Occipital lobe (tissue), 3 donors: ENCODE measurements at places on chromosomes 5 and 9. TPM values are rescaled to one million over a fixed set of nuclear protein-coding genes. Genes with fewer than 3 reads are reported as not detected.

DNA sequence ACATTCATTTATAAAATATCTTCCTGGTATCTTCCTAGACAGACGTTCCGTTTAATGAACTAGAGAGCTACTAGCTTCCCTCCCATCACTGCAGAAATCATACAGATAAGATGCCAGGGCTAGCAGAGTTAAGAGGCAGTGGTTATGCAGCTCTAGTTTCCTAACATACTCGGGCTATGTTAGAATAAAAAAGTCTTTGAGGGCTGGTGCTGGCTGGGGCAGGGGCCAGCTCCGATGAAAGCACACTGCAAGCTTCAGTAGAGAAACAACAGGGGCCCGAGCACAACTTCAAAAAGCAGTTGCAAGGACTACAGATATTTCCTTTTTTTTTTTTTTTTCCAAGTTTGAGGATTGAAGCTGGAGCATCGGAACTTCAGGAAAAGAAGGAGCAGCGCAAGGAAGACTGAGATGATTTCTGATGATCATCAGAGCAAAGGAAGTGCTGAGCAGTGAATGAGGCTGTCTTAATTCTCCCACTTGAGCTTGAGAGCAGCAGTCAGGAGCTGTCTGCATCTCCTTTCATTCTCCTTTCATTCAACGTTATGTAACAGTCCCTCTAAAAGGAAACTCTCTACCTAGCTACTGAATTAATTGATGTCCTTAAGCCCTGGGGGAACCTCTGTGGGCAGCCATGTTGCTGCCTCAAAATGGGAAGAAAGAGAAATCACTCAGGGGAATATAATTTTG lies 47.6 kb upstream of the ADCY2 start:
- DNase-seq: no peak

GRCh38 chr5:154403776-154404387 lies 41.9 kb upstream of the SAP30L start:
- DNase-seq: no peak

DNA sequence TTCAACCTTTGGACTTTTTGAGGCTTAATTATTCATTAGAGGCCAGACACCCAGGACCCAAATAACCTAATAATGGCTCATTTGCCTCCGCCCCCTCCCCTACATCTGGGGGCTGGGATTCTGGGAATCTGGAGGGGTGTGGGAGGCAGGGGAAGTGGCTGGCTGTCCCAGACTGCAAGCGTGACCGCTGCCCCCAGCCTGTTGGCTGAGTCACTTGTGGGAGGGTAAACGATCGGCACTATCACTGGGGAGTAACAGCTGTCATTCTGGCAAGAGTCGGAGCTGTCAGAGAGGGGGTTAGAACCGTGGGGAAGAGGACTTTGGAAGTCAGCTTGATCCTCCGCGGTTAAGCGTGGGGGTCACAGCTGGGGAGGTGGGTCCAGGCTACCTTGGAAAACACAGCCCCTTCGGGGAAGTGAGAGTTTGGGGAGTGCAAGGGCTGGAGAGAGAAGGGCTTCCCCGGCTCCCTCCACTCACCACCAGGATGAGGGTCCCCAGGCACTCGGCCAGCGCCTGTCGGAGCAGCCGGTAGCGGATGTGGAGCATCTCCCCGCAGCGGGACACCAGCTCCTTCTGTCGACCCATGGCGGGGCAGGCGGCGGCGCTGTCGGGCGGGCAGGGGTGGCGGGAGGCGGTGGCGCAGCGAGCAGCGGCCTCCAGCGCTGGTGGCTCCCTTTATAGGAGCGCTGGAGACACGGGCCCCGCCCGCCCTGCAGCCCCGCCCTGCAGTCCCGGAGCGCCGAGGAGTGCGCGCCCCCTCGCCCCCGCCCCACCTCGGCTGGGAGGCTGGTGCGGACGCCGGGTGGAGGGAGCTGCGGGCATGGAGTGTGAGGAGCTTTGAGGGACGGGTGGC lies at the start of gene AQP3:
TSS of gene AQP3 (minus strand) at position 648 of the 853 bp plus-strand sequence. CDS start at position 585, 63 bp downstream.
- peak; percentile 29 for DNase-seq

DNA sequence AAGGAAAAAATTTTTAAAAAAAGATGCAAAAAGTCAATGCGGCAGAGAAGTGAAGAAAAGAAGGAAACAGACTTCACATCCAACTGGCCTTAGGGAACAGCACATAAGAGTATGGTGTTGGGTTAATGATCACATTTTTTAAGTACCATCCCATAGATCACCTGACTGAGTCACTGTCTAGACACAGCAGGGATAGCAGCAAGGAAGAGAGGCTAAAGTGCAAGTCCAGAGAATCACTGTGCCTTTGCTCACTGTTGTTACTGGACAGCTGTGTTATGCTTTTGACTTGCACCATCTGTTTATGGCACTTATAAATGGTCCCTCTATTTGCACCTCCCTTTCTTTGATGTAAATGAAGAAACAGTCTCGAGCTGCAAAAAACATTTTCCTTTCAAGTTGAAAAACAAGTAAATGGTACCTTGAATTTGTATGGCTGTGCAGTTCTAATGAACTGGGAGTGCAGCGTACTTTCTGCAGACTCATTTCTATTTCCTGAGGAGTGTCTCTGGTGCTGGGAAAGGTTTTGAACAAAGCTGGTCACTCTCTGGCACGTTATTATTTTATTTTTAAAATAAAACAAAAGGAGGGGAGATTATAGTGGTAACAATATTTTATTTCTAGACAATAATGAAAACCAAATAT lies 84.2 kb downstream of the TRPM6 start:
- DNase-seq: no peak

The ZNF658 gene
- total RNA-seq: 21.5 TPM

The DPP7 gene
- 17.6 TPM for total RNA-seq

The PKN3 gene
- 0.31 TPM for total RNA-seq

The SOHLH1 gene
- total RNA-seq: not detected
